ENCODE measurements at places on chromosomes 7 and 10.
A peak's percentile ranks its signal among the peaks of the same experiment; 100 is the strongest.

- DNase-seq: no peak
These were observed 61.1 kb upstream of the C10orf90 start for GRCh38 chr10:126731610-126731990.

- DNase-seq: no peak
These were observed 229.3 kb downstream of the IMMP2L start for GRCh38 chr7:111333010-111333409.

DNA sequence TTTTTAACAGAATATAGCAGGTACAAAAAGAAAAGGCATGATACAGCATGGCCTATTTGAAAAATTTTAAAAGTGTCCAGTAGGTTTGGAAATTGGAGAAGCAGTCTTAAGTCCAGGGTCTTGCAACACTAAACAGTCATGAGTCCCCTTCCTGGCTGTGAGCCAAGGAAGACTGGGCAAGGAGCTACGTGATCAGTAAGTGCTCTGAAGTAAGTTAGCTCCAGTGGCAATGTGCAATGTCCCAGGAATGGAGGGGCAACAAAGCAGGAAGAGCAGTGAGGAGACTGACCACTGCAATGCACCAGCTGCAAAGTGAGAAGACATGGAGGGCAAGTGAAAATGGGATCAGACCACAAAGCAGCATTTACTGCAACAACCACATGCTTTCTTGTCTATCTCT, 72.9 kb upstream of the GRID1 start:
- no peak for DNase-seq

DNA sequence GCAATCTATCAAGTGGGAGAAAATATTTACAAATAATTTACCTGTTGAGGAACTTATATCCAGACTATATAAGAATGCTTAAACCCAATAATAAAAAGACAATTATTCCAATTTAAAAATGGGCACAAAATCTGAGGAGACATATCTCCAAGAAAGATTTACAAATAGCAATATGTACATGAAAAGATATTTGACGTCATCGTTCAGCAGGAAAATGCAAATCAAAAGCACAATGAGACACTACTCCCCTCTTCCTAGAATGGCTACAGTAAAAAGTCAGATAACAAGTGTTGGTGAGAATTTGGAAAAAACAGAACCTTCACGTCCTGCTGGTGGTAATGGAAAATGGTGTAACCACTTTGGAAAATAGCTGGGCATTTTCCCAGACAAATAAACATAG, 457.0 kb downstream of the DPP6 start:
- DNase-seq: no peak

GRCh38 chr10:73398024-73398423, 15.8 kb downstream of the ANXA7 start:
- DNase-seq: no peak

DNA sequence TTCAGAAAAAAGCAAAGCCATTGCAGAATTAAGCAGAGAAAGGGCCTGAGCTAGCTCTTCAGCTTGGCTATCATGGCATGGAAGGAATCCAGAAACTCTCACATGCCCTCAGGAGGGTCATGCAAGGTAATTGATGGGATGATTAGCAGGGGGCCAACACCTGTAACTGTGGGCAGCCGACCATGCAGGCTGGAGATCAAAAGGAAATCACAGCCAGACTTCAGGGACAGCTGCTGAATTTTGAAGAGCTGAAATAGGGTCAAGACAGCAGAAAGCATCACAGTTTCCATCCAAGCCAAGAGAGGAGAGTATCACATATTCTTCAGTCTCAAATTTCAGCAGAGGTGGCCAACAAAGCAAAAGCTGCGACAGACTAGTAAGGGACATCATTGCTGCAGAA, 239.6 kb upstream of the STEAP1 start:
- no peak for DNase-seq

DNA sequence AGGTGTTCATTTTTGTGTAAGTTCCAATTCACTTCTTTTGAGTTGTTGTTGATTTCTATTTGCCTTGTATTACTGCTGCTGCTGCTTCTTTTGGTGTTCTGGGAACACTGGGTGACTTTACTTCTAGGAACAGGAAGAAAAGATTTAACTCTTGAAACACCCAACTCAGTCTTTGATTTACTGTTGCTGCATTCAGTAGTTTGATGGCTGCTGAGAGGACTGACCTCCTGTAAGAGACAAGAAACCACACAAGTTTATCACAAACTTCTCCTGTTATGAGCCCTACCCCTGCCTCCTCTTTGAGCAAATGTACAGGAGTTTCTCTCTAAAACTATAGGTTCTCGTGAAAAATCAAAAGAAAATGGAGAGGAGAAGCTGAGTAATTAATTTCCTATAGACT, 161.7 kb downstream of the CTTNBP2 start:
- DNase-seq: no peak

GRCh38 chr7:151757274-151757673, 119.6 kb downstream of the PRKAG2 start:
- no peak for DNase-seq

GRCh38 chr7:35781200-35781701, 19.6 kb upstream of the SEPTIN7 start:
- no peak for DNase-seq

DNA sequence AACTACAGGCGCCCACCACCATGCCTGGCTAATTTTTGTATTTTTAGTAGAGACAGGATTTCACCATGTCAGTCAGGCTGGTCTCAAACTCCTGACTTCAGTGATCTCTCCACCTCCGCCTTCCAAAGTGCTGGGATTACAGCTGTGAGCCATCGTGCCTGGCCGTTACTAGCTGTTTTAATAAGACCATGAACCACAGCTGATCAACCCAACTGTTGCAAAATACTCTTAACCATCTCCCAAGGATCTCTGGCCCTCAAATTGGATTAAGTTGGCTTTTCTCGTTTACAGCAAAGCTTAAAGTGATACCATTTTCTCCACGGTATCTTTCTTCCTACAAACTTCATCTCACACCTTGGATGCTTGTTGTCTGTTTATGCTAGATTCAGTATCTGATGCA, 18.3 kb downstream of the ZFAND2A start:
- no peak for DNase-seq

- no peak for DNase-seq
These were observed 523.0 kb upstream of the FOXK1 start for GRCh38 chr7:4159154-4159501.

DNA sequence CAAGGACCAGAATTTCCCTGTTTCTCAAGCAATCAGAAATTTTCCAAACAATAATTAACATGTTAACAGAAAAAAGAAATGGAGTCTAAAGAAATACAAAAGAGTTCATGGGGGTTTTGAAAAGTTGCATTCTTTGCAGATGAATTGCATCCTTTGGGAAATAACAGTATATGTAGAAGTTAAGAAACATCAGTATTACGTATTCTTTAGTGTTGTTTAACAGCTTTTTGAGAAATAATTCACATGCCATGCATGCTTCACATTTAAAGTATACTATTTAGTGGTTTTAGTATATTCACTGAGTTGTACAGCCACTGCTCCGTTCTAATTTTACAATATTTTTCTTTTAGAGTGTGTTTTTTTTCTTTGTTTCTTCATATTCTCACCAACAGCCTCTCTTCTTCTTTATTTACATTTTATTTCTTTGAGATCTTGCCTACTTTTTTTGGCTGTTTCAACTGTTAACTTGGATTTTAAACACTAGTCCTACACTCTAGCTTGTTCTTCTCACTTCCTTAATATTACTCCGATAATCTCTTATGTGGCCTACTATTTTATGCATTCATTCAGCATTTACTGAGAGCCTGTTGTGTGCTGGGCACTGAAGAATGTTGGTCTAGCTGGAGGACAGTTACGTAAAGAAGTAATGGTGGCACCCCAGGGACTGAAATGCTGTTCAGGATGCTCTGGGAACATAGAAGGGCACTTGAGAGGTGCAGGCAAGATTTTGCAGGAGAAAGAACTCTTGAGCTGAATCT, 330.1 kb downstream of the EXOC4 start:
- no peak for DNase-seq

- no peak for DNase-seq
These were observed 9.8 kb downstream of the AGR2 start for GRCh38 chr7:16794986-16795385.

DNA sequence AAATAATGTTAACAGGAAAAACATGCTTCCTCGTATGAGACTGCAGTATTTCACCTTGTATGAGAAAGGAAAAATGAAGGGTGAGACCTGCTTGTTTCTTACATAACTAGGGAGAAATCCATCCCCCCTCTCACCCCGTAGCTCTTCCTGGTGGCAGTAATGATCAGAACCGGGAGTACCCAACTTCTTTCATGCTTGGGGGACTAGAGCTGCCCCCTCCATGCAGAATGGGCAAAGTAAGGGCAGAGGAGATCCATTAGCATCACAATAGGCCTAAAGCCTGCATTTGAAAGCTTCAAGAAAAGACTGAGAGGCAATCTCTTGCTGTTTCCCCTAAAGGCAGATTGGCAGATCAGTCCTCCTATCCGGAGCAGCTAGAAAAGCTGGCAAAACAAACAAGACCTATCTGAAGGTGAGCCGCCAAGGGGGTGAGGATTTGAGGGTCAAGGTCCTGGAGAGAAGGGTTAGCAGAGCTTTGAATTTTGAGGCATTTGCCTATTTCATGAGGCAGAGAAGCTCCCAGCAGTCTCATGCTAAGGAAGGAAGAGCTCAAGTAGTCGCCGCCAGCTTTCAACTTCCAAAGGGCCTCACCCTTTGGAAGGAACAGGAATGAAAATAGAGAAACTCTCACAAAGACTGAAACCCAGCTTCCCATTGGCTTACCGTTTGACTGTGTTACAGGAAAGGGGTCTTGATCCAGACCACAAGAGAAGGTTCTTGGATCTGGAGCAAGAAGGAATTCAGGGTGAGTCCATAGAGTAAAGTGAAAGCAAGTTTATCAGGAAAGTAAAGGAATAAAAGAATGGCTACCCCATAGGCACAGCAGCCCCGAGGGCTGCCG, 36.2 kb downstream of the BAG3 start:
- DNase-seq: no peak

- no peak for DNase-seq
These were observed 14.9 kb downstream of the BZW2 start for GRCh38 chr7:16660702-16661464.

DNA sequence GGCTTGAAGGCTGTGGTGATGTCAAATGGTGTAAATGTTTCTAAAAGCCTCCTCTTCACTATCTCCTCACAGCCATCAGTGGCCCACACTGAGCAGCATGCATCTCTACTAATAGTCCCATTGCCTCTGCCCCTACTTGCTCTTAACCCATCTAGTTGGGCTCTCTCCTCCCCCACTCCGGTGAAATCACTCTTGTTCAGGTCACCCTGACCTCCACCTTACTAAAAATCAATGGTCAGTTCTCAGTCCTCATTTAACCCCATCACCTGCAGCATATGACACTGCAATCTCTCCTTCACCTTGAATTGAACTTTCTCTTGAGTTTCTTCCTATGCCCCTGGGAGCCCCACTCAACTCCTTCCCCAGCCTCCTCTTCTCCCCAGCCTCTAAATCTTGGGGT, 355.1 kb upstream of the AOAH start:
- DNase-seq: no peak

GRCh38 chr7:97671571-97671970, 60.3 kb upstream of the TAC1 start:
- DNase-seq: no peak

GRCh38 chr10:21953585-21954057, 49.9 kb downstream of the DNAJC1 start:
- DNase-seq: no peak

GRCh38 chr7:151408839-151409666, 785 bp downstream of the WDR86 start:
- peak; percentile 37 for DNase-seq

GRCh38 chr7:157373493-157373892, 36.7 kb downstream of the DNAJB6 start:
- no peak for DNase-seq

- no peak for DNase-seq
These were observed 27.1 kb downstream of the CREM start for GRCh38 chr10:35153716-35154115.

GRCh38 chr7:145212050-145212449, 376.2 kb upstream of the TPK1 start:
- DNase-seq: no peak

- no peak for DNase-seq
These were observed 253.7 kb upstream of the SORCS1 start for GRCh38 chr10:107418085-107418806.

GRCh38 chr7:15367897-15368296, 193.9 kb downstream of the AGMO start:
- DNase-seq: no peak

GRCh38 chr7:47344171-47344955, 237.5 kb downstream of the TNS3 start:
- no peak for DNase-seq

DNA sequence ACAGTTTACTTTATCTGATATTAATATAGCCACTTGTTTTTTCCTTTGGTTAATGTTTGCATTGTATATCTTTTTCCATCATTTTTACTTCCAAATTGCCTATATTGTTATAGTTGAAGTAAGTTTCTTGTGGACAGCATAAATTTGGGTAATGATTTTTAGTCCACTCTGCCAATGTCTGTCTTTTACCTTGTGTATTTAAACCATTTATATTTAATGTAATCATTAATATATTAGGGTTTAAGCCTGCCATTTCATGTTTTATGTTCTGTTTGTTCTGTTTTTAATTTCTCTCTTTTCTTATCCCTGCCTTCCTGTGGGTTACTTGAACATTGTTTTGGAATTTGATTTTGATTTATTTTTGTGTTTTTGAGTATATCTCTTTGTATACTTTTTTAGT, 12.8 kb upstream of the NOD1 start:
- no peak for DNase-seq

GRCh38 chr7:25384788-25385505, 156.7 kb upstream of the NPVF start:
- DNase-seq: peak; percentile 50

GRCh38 chr7:100804681-100805431, 22.5 kb downstream of the EPHB4 start:
- no peak for DNase-seq

DNA sequence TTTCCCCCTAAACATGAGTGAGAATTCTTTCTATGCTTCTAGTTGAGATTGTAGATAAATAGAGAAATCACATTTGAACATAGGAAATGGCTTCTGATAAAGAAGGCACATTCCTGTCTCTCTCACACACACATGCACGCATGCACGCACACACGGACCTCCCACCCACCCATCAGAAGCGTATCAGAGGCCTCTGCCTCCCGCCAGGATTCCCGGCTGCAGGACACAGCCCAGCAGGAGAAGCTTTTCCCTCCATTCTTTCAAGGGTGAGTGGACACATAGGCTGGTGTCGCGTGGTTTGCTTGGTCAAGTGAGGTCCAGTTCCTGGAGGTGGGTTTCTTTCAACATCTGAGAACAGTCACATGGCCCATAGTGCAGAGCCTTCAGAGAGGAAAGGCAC, 34.2 kb downstream of the KLF6 start:
- no peak for DNase-seq

GRCh38 chr10:132443605-132443982, 46.6 kb downstream of the PWWP2B start:
- no peak for DNase-seq
